Stimulated activated naive CD4-positive, alpha-beta T cell (primary cell): ENCODE measurements at places on chromosomes 4 and X.

DNA sequence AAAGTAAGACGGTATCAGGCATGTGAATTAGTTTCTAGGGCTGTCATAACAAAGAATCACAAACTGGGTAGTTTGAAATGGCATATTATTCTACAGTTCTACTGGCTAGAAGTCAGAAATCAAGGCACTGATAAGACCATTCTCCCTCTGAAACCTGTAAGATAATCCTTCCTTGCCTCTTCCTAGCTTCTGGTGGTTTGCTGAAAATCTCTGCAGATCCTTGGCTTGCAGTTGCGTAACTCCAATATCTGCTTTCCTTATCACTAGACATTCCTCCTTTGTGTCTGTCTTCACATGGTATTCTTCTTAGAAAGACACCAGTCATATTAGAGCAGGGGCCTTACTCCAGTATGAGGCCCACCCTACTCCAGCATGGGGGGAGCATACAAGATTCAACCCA, 19.6 kb upstream of the LCORL start:
- no peak for DNase-seq

DNA sequence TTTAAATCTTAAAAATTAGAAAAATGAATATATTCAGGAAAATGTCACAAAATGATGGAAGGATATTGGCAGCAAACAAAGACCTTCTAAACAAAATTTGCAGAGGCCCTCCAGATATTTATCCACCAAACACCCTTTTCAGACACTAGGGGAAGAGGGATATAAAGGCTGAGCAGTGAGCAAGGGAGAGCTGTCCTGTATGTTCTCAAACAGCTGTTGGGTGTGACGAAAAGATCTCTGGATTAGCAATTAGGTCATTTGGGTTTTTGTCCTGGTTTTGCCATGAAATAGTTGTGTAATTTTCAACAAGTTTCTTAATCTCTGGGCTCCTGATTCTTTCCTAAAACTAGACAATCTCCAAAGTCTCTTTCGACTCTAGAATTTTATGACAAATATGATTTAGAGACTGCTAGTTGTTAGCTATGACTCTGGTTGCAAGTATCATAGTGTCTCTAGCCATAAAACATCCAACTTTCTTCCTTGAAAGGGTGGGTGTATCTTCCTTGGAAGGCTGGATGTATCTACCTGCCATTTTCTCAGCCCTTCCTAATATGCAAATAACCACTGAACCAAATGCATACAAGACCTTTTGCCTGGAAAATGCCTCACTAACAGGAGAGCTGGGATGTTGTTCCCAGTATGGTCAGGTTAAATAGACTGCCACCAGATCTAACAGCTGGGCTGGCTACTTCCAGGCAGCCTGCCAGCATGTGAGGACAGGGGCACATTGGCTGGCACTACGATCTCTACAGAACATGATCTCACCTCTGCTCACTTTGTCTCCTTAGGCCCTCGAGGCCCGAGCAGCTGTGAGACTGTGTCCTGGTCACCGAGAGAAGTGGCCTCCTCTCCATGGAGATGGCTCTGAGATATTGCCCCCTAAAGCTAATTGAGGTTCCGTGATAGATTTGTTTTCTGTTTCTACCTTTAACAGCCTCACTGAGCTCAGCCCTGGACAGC, 225.5 kb upstream of the JADE1 start:
- DNase-seq = no peak

- no peak for DNase-seq
Observed at GRCh38 chr4:66602622-66603021, 932.3 kb upstream of the EPHA5 start.

DNA sequence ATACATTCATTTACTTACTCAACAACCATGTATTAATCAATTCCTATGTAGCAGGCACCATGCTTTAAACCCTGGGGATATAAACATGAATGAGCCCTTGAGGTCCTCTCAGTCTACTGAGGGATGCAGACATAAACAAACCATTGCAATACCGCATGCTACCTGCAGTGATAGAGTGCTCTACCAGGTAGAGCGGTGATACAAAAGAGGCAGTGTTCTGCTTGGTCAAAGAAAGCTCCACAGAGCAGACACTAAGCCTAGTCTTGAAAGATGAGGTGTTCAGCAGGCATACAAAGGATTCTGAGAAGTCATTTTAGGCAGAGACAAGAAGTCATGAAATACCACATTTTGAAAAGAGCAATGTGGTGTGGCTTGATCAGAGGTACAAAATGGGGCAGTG, 26.9 kb upstream of the AMOT start:
- DNase-seq = no peak

- DNase-seq = no peak
Observed at GRCh38 chrX:96372313-96373046, 312.2 kb upstream of the DIAPH2 start.

DNA sequence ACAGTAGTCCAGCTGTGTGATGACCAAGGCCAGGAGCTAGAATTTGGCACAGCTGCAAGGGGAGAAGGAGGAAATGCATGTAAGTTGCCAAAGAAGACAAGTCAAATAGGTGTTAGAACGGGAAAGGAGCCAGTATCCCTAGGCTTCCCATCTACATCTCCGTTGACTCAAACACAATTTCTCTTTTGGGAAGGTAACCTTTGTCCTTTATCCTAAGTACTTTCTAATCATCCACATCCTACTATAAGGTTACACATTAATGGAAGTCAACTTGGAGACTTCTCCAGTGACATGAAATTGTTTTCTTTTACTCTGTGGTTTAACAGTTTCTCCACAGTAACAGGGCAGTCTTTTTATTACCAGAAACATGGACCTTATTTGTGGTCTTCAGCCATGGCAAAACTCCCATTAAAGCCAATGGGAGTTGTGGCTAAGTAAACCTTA, 620.0 kb downstream of the ANKRD50 start:
- no peak for DNase-seq

DNA sequence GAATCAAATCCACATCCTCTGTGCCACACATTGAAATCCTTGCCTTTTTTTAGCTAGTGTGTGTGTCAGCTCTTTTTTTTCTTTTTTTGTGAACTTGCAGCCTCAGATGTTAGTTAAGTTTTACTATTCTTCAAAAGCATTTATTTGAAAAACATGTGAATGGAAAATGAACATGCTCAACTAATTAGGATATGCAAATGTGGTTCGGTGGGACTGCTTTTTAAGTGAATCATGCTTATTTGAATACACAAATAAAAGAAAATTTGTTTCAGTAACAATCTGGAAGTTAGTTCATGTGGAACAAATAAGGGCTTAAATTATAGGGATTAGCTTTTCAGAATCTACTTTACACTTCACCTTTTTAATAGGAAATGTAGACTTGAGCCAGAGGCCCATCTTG, 751.5 kb upstream of the FAM241A start:
- DNase-seq = no peak

- DNase-seq = no peak
Observed at GRCh38 chr4:41120297-41121217, 93.8 kb downstream of the APBB2 start.

GRCh38 chr4:188552741-188553275, 413.6 kb downstream of the TRIML1 start:
- DNase-seq = no peak

- no peak for DNase-seq
Observed at GRCh38 chrX:118536204-118536603, 40.6 kb downstream of the DOCK11 start.

DNA sequence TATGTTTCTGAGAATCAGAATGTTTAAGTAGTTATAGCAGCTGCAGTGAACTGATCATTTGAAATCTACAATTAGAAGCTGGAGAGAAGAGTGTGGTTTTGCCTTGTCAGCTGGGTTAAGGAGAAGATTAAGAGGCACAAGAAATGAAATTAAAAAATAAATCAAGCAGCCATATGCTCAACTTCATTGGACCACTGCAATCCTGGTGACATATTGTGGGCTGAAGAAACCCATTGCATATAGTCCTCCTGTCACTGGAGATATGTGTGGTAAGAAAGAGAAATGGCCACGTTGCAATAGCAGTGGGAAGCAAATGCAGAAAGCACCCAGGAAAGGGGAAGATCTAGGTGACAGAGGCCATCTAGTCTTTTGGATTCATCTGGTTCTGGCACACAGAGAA, 63.0 kb downstream of the INTS12 start:
- no peak for DNase-seq

- DNase-seq = no peak
Observed at GRCh38 chrX:112025753-112026152, 56.8 kb downstream of the TRPC5 start.

GRCh38 chrX:7263330-7263729, 115.4 kb upstream of the PUDP start:
- DNase-seq = no peak

DNA sequence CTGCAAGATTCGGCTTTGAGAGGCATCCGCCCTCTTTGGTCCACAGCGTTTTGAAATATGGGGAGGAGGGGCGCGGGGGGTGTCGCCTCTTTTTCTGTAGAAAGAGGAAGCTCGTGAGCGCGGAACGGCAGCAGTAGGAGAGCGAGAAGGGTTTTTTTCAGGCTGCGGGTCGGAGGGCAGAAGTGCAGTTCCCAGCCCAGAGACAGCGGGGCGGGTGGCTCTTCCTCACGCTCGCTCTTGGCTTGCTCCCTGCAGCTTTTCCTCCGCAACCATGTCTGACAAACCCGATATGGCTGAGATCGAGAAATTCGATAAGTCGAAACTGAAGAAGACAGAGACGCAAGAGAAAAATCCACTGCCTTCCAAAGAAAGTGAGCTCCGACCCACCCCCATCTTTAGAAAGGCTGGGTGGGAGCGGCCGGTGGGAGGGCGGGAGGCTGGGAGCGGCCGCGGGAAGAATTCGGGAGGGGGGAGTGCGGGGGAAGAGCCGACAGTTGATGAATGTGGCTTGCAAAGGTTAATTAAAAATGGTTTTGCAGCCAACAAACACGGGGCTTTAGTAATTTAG, 1.2 kb downstream of the TMSB4X start:
- no peak for DNase-seq

GRCh38 chrX:30317308-30317707, 8.1 kb upstream of the NR0B1 start:
- no peak for DNase-seq

DNA sequence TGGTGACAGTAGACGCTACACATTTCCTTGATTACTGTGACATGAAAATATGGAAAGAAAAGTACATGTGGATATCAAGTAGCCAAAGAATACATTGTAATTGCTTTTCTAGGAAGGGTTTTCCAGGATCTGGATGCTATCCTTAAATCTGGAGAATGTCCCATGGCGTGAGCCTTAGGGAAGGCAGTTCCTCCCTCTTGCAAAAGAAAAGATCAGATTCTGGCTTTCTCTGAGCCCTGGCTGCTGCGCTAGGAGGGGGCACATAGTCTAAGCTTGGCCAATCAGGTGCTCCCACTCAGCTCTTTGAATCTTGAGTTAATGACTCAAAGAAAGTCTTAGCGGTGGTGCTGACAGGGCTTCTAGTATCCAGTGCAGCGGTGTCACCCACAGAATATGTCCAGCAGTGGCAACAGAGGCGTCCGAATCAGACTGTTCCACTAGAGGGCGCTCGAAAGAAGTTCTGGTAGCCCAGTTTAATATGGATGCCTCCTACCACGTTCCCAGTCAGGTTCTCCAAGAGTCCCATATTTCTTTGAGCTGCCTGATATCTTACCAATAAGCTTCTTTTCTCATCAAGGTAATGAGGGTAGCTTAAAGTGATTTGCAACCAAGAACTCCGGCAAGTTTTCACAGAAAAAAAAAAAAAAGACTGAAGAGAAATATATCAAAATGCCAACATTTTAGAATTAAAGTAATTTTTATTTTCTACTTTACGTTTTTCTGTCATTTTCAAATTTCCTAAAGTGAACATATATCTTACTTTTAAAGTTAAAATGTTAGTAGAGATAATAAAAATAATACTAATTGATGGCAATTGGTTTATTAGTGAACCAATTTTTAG, 213.4 kb upstream of the S100G start:
- peak; percentile 18 for DNase-seq

GRCh38 chr4:141486375-141486997, 149.9 kb upstream of the IL15 start:
- DNase-seq = no peak

- DNase-seq = no peak
Observed at GRCh38 chr4:2830632-2831610, 12.7 kb upstream of the ADD1 start.

GRCh38 chr4:8533274-8533865, 46.8 kb upstream of the GPR78 start:
- DNase-seq = no peak

DNA sequence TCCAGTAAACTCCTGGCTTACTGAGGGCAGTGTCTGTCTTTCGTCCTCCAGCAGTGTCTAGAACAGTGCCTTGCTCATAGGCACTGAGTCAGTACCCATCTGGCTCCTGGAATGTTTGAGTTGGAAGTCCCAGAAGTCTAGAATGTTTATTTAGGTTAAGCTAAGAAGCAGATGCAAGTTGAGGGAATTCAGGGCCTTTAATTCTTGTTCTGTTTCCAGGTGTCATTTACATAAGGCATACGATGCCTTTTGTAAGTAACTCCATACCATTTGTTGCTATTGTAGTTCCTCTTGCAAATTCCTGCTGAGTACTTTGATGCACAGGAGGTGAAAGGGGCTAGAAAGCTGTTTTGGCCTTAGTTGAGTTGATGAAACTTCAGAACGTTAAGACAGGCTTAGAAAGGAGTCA, 22.2 kb downstream of the ARHGAP10 start:
- DNase-seq = no peak

DNA sequence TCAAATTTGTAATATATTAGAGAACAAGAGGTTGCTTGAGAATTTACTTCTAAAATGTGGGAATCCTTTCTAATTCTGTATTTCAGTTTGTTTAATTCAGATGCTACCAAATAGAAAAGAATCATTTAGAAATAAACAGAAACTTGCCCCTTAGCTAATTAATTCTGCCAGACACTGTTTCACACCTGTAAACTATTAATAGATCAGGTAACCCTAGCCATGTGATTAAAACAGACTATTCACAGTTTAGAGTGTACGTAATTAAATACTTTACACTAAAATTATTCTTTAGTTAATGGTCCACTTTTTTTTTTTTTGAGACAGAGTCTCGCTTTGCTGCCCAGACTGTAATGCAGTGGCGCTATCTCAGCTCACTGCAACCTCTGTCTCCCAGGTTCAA, 124.0 kb downstream of the PTPN13 start:
- no peak for DNase-seq

DNA sequence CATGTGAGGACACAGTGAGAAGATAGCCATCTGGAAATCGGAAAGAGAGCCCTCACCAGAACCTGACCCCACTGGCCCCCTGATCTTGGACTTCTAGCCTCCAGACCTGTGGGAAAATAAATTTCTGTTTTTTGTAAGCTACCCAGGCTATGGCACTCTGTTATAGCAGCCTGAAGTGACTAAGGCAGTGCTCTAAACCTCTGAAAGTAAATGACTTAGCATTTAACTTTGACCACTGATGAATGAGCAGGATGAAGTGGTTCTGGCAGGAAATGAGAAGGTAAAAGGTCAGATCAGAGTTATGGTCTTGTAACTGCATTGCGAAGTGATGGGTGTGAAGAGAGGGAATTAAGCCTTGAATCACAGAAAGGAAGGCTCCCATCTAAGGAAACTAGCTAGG, 17.0 kb downstream of the GPAT3 start:
- DNase-seq = no peak

- DNase-seq = peak; percentile 71
Observed at GRCh38 chrX:118495061-118495921, at the start of gene DOCK11. DOCK11 (plus strand) TSS chrX:118495815; CDS start chrX:118495972, 157 bp downstream.

GRCh38 chr4:81828991-81829390, 357.3 kb upstream of the RASGEF1B start:
- no peak for DNase-seq

- DNase-seq = no peak
Observed at GRCh38 chr4:103199009-103199408, 866 bp upstream of the CENPE start.
